ENCODE measurements at places on chromosomes 6 and 20. TPM values are rescaled to one million over a fixed set of nuclear protein-coding genes. Genes with fewer than 3 reads are reported as not detected.

DNA sequence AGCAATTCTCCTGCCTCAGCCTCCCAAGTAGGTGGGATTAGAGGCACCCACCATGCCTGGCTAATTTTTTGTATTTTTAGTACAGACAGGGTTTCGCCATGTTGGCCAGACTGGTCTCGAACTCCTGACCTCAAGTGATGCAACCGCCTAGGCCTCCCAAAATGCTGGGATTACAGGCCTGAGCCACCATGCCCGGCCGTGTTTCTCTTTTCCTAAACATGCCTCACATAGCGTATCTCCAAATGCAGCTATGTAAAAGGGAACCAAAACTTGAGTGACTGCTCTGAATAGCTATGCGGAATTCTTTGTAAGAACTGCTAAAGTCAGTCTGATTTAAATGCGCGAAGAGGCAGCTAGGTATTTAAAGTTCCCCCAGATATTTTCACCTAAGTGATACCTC, 20.5 kb downstream of the BPIFA2 start:
- DNase-seq = no peak

GRCh38 chr20:3804254-3804751, 8.2 kb downstream of the CDC25B start:
- DNase-seq = no peak

Gene HMGCLL1
- 10.6 TPM for total RNA-seq

GRCh38 chr20:49412254-49412653, 70.2 kb downstream of the KCNB1 start:
- no peak for DNase-seq

DNA sequence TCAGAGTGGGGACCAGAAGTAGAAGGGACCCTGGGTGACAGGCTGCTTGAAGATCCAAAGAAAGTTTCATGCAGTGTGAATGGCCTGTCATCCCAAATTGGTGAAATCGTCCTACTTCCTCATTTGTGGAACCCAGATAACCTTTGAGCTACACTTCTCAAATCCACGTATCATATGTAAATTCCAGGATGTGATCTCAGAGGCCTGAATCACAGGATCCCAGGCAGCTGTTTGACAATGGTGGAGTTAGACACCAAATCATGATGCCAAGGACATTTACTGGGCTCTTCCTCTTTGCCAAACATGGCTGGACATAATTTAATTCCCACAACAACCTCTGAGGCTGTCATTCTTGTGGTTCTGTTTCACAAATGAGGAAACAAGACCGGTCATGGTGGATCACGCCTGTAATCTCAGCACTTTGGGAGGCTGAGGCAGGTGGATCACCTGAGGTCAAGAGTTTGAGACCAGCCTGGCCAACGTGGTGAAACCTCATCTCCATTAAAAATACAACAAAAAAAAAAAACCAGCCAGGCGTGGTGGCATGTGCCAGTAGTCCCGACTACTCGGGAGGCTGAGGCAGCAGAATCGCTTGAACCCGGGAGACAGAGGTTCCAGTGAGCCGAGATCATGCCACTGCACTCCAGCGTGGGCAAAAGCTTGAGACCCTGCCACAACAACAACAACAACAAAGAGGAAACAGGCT, 39.9 kb upstream of the TTPAL start:
- DNase-seq = no peak

Gene EBF4
- total RNA-seq = 14.4 TPM

GRCh38 chr20:37593710-37594109, 66.0 kb upstream of the BLCAP start:
- DNase-seq = no peak

DNA sequence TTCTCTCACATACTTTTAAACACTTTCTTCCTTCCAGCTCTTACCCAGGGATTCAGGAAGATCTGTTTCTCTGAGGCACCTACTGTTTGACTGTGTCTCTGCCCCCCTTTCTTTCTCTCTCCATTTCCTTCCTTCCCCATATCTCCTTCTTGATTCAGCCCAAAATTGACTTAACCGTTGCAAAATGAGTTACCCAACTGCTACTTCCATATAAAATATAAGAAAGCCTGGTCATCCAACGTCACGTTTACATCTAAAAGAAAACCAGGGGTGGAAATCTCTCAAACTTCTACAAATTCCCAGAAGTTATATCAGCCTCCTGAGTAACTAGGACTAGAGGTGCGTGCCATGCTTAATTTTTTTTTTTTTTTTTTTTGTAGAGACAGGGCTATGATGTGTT, 95.2 kb upstream of the INSM1 start:
- no peak for DNase-seq

Gene IRAK1BP1
- 20.9 TPM for total RNA-seq

- DNase-seq = peak; percentile 27
Observed at GRCh38 chr6:104527761-104528415, 331.8 kb downstream of the HACE1 start.

DNA sequence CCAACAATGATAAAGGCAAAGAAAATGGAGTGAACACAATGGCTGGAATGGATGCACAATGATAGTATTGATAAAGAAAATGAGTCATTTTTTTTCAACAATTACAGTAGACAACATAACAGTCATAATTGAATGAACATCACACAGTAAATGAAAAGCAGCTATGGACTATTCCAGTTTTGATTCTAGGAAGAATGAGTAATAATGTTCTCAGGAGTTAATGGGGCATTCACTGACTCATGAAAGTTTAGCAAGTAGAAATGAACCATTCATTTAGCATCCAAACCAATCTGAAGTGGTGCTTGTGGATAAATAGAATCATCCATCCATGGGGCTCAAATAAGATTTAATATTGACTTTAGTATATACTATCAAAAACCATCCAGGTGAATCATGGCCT, 1029.5 kb upstream of the GJE1 start:
- no peak for DNase-seq

GRCh38 chr6:67757465-67758033, 877.5 kb upstream of the ADGRB3 start:
- no peak for DNase-seq

DNA sequence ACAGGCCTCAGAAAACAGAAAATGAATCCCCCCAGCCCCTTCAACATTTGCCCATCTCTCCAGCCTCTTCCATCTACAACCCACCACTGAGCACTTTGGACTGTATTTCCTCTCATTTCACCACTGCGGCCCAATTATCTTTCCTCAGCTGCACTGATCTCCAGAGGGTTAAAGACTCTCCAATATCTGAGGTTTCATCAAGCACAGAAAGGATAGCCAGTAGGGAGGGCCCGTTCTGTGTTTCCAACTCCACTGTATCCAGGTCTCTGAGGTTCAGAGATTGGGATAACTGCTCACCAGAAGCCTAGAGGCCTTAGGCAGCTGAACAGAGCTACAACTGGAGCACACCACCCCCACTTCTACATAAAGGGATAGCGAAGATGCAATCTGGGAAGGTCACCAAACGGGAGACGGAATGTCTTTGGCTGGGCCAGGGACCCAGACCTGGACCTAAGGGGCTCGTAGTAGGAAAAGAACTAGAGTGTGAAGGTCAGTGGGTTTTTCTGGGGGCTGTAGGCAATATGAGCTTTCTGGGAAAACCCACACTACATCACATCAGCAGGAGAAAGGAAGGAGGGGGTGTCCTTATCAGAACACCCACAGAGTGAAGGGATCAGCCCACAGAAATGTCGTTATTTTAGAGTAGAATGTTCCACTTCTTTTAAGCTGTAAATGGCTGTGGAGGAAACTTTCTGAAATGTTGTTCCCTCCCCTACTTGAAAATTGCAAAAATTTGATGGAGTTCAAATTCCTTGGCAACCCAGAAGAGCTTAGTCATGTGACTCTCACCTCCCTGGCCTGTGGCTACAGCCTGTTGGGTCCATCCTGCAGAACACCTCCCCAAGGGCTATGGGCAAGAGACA, 7.3 kb downstream of the KCNK5 start:
- no peak for DNase-seq

Gene CDH4
- 0.48 TPM for total RNA-seq

GRCh38 chr6:63023726-63024125, 187.5 kb upstream of the FKBP1C start:
- no peak for DNase-seq

Gene NKX2-2
- total RNA-seq = 1.4 TPM

DNA sequence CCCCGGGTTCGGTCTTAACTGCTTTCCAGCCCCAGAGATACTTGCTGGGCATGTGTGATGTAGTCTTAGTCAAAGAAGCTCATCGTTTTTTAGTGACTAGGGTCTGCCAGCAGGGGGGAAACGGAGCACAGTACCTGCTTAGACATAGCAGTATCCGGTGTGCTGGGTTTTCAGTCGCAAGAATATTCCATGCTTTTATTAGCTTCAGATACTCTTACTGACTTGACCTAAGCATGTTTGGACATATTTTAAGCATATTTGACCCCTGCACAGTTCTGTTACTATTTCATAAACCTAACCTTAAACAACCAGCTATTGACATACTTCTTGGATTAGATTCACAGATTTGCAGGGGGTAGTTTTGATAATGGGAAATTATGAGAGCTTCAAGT, 3.0 kb downstream of the E2F3 start:
- peak; percentile 52 for DNase-seq

Gene RIPPLY2
- 7.0 TPM for total RNA-seq

Gene HAO1
- not detected for total RNA-seq

DNA sequence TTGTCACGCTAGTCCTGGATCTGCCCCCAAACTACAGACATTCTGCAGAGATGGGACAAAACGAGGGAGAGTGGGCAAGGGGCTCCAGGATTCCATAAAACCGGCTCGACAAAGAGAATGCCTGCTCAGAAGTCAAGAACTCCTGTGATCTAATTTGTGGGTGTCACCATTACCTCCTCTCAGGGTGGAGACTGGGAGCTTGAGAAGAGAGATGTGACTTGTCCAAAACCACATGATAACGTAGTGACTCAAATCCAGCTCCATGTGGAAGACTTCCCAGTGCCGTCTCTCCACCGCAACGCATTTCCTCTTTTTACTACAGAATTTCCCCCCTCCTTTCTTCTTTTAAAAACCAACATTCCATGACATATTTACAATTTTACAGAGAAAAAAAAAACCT, 44.3 kb downstream of the TRERF1 start:
- DNase-seq = peak; percentile 39

GRCh38 chr6:166900130-166900708, 56.1 kb downstream of the RNASET2 start:
- no peak for DNase-seq

Gene DYNLT2
- total RNA-seq = 13.0 TPM

- peak; percentile 80 for DNase-seq
Observed at GRCh38 chr6:108578595-108579327, 18.0 kb downstream of the FOXO3 start.

- peak; percentile 62 for DNase-seq
Observed at GRCh38 chr6:127855542-127856159, 45.2 kb downstream of the THEMIS start.

Gene EDN1
- total RNA-seq = 39.5 TPM

Gene RAD21L1
- 19.5 TPM for total RNA-seq

DNA sequence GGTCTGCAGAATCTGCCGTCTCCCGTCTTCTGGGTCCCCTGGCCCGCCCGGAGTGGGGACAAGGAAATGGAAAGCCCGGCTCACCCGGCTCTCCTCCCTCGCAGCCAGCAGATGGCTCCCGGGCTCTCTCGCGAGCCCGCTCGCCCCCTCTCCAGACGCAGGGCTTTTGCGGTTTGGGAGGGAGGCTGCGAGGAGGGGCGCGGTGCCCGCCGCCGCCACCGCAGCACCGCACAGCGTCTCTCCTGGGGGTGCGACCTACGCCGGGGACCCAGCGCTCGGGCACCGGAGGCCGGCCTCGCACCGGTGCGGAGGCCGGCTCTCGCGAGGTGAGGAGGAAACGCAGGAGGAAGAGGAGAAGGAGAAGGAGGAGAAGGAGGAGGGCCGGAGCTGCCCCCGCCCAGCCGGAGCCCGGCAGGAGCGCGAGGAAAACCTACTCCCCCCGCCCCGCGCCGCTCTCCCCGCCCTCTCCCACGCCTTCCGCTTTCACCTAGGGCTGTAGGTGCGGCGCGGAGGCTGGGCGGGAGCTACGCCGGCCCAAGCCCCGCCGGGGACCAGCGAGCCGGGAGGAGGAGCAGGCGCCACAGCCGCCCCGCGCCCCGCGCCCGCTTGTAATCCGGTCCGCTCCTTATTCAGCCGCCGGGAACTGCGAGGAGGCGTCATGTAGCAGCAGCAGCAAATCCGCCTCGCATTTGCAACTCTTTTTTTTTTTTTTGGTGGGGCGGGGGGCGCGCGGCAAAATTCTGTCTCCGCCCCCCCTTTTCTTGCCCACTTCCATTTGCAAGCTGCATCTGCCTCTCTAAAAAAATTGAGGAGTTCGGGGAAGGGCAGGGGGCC, at the start of gene CARMIL1:
Gene CARMIL1, plus strand, starts transcription at position 461 of the 834 bp plus-strand sequence. CDS start 422 bp downstream, outside the sequence.
- DNase-seq = peak; percentile 90

DNA sequence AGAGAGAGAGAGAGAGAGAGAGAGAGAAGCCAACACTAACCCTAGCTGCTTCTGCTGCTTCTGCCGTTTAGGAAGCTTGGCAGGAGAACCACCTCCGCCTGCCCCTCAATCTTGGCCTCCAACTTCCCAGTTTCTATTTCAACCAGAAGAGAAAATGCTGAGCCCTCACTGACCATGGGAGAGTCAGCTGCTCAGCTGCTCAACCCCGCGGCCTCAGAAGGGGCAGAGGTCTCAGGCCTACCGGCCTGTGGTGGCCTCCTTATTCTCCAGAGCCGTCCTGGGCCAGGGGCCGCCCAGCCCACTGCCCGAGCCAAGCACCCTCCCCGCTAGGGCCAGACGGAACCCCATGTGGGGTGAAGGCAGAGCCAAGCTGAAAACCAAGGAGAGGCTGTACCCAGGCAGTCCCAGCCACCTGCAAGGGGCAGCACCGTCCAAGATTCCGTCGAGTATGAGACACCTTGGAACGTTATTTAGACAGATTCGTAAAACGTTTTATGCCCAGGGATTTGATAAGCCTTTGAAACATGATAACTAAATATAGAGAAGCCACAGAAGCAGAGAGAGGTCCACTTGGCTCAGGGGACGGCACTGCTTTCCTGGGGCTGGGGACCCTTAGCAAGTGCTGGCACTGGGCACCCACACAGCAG, 116.6 kb downstream of the DLL1 start:
- peak; percentile 41 for DNase-seq

DNA sequence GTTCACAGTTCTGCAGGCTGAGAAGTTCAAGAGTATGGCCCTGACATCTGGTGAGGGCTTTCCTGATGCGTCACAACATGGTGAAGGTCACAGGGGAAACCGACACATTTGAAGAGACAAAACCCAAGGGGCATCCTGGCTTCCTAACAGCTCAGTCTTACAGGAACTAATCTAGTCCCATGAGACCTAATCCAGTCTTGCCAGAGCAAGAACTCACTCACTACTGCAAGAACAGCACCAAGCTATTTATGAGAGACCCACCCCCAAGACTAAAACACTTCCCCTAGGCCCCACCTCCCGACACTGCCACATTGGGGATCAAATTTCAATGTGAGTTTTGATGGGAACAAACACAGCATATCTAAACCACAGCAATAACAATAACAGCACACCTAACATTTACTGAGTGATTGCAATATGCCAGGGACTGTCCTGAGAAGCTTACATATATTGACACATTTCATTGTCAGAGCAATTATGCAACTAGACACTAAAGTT, 46.6 kb downstream of the TPBG start:
- no peak for DNase-seq

- no peak for DNase-seq
Observed at GRCh38 chr20:48163505-48163904, 378.2 kb upstream of the SULF2 start.

DNA sequence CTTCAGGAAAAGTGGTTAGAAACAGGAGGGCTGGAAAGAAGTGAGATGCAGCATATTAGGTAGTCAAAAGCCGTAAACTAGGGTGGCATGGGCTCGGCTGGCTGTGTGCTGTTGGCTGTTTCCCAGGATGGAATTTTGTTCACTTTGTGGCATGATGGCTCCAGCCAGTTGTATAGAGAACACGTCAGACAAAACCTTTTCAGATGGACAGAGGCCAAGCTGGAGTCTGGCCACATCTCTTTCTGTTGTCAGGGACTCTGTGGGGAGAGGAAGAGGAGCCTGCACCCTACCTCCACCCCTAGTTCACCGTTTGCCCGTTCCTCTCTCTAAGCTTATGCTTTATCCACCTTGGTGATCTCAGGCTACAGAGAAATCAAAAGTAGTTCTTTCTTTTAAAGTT, 22.0 kb downstream of the C6orf89 start:
- DNase-seq = peak; percentile 58
